ENCODE measurements at places on chromosomes 2 and 18.

DNA sequence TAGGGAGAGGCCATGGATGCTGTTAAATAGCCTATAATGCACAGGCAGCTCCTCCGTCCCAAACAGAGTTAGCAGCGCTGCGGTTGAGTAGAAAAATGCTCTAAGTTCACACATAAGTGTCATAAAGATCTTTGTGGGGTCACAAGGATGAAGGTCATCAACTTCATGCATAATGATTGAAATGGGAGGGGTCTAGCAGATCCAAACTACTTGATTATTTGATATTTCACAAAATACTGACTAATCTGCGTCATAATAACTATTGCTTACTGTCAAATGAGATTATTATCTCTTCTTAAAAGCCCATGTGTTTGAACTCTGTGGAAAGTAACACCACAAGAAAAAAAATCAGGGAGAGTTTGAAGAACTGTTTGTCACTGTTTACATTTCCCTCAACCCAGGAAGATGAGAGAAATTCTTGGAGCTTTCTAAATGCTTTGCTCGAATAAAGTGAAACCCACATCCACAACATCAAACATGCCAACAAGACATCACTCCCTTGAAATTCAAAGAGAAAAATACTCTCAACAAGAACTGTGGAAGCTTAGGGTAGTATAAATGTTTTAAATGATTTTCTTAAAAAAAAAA, 50.5 kb upstream of the CREB1 start:
- no peak for DNase-seq

DNA sequence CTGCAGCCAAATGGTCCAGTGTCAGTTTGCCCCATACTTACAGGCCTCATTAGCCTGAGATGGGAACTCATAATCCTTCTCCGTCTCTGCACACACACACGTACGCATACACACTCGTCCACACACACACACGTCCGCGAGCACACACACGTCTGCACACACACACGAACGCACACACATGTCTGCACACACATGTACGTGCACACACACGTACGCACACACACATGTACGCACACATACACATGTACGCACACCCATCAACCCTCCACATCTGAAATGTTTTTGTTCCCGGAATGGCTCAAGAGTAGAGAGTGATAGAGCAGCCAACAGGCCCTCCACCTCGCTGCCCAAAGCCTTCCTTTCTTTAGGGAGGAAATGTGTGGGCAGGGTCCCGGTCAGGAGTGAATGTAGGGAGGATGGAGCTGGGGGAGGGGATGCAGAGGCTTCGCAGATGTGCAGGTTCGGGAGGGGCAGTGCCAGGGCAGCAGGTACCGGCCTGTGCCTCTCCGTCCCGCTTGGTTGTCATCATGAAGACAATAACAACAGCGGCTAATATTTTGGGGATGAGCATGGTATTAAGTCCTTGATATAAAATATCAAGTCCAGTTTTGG, 52.7 kb downstream of the PTGR3 start:
- no peak for DNase-seq

DNA sequence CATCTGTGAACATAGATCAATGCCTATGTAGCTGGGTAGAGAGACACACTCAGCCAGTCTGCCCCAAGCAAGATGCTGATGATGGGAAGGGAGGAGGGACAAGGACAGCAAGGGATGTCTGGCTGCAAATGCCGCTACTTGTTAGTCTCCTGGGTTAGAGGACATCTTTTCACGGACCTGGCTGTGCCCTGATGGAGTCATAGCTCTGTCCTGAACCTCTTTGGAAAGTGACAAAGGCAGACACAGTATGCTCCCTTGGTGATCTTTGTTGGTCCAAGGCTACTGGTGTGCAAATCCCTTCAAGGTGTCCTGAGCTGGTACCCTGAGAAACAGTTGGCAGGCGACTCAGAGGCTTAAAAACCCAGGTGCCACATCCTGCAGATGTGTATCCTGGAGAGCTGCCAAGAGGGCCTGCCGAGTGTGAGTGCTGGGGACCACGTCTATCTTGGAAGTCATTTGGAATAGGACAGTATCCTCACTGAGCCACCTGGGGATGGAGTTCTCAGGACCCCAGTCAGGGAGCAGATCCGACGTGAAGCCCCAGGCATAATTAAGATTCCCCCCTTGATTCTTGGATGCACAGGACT, 10.8 kb downstream of the FOSL2 start:
- no peak for DNase-seq

DNA sequence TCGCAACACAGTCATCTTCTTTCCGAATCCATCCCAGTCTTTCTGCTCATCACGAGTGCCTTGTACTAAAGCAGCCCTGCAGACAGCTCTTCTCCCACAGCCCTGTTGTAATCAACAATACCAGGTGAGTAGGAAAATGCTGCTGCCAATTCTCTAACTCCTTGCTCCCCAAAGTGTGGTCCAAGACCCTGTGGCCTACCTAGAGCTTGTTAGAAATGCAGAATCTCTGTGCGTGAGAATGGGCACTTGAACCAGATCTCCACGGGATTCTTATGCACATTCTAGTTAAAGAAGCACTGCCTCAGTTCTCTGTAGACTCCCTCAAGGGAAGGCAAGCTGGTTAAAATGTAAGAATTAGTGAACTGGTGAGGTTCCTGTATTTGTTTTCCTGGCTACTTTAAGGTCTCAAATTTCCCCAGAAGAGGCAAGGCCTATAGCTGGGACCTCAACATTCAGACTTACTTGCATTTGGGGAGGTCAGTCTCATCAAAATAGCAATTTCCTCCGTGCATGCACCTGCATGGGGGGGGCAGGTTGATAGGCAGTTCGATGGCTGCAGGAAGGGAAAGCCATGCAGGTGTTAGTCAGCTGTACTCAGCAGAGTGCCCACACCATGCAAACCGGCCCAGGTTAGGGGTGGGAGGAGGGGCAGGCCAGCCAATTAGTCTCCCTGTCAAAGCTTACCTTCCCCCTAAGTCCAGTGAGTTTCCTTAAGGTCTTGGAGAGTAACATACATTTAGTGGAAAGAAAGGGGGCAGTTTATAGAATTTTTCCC, 70.8 kb downstream of the DHRS9 start:
- no peak for DNase-seq

DNA sequence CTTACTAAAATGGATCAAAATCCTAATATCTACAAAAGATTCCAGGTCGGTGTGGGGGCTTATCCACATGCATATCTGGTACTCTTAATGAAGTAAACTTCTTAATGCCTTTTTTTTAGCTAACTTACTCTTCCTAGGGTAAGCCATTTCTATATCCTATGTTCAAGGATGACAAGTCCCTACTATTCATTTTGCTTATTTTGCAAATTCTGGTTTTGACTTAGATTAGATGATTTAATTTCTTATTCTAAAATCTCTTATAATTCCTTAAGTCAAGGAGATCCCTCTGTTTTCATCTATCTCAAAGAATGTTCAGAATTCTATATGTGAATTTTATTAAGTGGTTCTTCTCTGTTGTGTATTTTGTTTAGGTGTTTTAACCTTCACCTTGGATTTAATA, 79.7 kb downstream of the KYNU start:
- DNase-seq = no peak

GRCh38 chr2:42309366-42309765, 51.7 kb downstream of the COX7A2L start:
- no peak for DNase-seq
